ENCODE measurements at places on chromosomes 3 and 15.
A peak's percentile ranks its signal among the peaks of the same experiment; 100 is the strongest.

- no peak for DNase-seq
Observed at GRCh38 chr3:107545680-107546120, 22.9 kb downstream of the BBX start.

DNA sequence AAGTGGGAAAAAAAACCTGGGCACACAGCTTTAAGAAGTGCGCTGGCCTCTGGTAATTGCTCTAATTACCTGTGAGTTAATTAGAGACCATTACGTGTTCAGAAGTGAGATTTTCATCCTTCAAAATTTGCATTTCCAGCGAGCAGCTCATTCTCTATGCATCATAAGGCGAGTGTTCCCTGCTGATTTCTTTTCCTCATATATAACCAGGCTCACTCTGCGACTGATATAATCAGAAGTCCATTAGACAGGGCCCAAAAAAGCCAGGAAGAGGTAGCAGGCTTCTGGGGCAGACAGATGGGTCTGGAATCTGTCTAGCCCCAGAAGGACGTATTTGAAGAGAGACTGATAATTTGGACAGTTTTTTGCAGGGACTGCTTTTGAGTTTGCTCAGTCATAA, 158.7 kb downstream of the MTHFS start:
- no peak for DNase-seq

- DNase-seq = no peak
Observed at GRCh38 chr3:123138839-123139444, 62.8 kb upstream of the SEC22A start.

DNA sequence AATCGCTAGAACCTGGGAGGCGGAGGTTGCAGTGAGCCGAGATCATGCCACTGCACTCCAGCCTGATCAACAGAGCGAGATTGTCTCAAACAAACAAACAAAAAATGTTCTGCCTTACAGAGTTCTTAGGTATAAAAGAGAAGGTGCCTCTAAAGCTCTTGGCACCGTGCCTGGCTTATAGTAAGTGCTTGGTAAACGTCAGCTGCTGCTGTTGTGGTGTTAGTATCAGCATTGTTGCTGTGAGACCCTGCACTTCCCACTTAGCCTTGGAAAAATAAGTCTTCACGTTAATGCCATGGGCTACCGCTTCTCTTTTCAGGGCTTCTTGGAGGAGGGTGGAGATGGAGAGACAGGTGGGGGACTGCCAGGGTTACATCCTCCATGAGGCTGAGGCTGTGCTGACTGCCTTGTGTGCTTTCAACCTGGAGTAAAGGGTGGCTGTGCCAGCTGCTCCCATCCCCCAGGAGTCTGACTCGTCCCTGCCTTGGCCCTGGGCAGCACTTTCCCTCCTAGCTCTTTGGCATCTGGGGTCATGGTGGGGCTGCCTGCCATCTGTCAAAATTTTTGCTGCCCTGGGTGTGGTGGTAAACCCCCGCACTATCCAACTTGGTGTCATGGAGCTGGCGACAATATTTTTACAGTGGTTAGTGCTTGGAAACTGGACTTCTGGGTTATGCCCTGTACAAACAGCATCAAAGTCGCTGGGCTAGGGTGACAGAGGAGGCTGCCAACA, 17.8 kb downstream of the FLNB start:
- DNase-seq = no peak

DNA sequence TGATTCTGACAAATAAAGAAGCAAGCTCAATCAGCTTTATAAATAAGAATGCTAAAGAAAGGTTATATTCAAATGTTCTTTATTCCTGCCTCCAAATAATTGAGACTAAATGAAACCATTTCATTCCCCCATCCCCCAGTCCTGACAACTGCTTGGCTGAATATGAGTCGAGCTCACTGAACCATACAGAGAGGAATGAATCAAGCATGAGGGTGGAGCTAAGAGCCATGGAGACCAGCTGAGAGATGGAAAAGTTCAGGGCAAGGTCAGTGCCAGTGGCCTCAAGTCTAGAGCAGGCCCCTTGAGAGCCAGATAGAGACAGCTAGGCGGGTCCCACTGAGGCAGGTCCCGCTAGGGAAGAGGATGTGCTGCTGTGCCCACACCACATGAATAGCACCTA, 188.7 kb upstream of the EIF1B start:
- peak; percentile 49 for DNase-seq

- DNase-seq = no peak
Observed at GRCh38 chr15:67608638-67608959, 66.1 kb downstream of the MAP2K5 start.

DNA sequence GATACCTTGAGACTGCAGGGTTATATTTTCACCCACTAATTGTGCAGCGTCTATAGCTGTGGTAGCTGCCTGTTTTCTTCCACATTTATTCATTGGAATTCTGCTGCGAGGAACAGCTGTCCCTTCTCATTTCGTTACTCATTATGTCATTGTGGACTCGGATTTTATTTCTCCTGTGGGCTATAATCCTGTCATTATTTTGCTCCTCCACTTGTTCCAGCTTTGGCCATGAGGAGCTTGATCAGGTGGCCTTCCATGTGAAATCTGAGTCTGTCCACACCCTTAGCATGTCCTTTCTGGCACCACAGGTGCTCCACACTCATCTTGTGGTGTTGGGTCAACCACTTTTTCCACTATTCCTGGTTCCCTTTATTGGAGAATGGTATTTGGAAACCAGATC, 14.8 kb downstream of the LYSMD4 start:
- DNase-seq = no peak

GRCh38 chr3:159453945-159454344, 534.7 kb upstream of the IL12A start:
- DNase-seq = no peak

GRCh38 chr15:31504462-31504839, 177.8 kb downstream of the KLF13 start:
- no peak for DNase-seq

GRCh38 chr3:144102421-144102820, 130.8 kb downstream of the DIPK2A start:
- no peak for DNase-seq

DNA sequence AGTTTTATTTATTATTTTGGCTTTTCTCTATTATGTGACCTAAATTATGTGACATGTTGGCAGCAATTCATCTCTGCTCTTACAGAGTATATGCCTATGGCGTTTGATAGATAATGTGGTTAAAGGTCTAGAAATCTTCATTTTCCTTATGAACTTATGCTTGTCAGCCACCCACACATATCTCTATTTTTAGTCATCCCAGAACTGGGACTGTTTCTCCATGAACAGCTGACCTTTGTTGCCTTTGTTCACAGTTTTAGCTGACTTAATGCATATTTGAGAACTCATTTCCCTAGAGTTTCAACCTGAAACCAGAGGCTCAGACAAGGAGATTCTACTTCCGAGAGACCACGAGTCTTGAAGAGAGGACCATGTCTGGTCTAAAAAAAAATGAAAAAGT, 176.5 kb downstream of the RAP2B start:
- DNase-seq = peak; percentile 86

- DNase-seq = no peak
Observed at GRCh38 chr15:67937153-67937761, 97.4 kb upstream of the RNU6-1 start.

GRCh38 chr3:156290924-156291271, 170.5 kb downstream of the KCNAB1 start:
- DNase-seq = no peak

GRCh38 chr3:153052096-153052460, 109.9 kb upstream of the RAP2B start:
- no peak for DNase-seq

- no peak for DNase-seq
Observed at GRCh38 chr3:120477781-120478180, 27.0 kb upstream of the FSTL1 start.

DNA sequence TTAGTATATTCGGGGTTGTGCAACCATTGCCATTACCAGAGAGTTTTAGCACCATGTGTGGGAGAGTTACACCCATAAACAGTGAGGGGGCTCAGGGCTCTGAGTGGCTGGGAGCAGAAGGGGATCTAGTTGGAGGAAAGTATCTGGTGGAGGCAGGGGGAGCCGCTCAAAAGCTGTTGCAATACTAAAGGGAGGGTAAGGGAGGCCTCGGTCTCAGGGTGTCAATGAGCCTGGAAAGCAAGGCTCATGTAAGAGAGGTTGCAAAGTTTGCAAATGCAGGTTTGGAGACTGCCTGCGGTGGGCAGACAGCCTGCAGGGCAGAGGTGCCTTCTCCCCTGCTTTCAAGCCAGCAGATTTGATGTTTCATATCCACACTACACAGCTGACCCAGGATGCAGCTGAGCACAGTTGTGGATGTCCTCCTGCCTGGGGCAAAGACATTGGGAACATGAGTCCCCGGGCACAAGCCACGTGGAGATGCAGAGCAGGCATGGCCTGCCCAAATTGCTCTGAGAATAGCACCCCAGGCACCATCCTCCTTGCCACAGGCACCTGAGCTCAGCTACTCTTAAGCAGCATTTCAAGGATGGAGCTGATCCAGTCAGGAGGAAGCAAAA, 181.4 kb downstream of the TLE3 start:
- no peak for DNase-seq

DNA sequence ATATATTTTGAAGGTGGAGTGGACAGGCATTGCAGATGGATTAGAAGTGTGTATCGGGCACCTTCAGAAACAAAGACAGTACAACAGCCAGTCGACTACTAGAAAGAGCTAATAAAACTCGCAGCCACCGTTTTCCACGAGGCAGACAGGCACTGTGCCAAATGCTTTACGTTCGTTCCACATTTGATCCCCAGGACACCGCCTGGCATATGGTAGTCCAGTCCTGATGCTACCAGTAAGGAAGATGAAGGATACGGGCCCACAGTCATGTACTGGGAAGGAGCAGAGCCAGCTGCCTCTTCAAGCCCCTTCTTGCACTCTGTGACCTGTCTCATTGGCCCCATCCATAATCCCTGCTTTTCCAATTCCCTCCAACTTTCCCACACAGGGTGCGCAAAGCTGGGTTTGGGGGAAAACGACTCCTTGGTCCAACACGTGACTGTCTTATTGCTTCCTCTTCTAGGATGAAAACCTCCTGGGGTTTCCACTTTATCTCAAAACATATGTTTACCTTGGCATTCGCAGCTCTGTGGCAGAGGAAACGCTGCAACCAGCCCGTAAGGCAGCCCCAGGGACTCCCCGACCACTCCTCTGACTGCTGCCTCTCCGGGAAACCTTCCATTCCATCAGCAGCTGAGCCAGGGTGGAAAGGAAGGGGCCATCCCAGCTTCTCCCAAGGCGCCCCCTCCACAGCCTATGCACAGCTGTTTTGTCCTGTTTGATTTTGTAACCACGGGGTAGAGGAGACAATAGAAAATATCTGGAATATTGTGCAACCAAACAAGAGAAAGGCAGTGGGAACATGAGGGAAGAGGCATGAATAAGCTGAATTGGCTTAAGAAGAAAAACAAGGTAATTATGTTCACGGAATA, 107.4 kb downstream of the ADAMTS17 start:
- no peak for DNase-seq

DNA sequence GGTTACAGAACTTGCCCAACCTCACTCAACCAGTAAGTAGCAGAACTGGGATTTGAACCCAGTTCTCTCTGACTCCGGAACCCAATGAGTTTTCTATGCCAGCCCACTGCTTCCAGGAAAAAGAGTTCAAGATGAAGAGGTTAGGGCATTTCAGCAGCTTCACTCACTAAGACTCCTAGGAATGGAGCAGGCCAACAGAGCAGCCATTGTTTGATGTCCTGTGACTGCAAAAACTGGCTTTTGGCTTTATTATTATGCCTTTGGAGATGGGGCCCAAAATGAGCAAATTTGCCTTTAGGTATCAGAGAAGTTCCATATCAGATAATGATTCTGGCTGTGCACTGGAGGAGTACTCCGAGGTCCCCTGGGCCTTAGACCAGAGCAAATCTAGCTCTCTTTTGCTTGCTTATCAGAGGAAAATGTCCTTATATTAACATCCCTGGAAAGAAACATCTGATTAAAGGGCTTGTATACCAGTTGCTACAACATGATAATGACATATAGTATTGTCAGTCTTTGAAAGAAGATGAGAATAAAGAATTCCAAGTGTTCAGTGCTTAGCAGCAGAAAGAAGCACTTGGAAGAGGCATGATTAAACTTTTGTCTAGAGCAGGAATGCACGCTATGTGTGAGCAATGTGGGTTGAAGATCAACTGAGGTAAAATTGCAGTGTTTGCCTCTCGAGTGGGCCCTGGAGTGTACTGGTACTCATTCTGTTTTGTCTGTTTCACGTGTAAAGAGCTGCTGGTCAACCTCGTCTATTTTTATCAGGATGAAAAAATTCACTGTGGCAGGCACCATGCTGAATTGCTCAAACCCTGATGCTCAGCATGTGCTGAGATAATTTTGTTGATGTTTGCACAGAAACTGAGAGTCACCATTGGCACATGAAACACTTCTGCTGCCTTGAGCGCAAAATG, 21.8 kb upstream of the KLHL24 start:
- DNase-seq = peak; percentile 86

DNA sequence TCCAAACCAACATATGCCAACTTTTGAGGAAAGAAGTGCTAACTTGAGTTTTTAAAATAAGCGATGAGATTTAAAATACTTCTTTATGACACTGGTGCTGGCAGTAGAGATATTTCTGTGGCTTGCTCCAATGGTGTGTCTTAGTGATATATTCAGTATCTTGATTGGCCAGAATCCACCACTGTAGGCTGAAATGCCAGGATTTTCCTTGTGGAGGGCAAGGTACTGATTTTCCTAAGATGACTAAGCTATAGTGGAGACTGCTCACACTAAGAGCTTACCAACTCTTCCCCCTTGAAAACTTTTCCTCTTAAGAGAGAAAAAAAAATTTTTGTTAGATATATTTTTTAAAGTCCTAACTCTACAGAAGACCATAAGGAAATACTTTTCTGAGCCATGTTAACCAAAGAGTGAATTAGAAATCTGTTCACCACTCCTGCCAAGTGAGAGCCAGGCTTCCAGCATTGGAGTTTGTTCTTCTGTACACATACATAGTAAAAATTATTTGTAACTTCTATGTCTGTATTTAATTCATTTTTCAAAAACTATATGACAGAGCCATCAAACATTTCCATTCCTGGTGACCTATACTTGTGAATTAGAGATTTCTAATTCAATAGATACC, 109.1 kb downstream of the PPP2R3A start:
- DNase-seq = no peak

DNA sequence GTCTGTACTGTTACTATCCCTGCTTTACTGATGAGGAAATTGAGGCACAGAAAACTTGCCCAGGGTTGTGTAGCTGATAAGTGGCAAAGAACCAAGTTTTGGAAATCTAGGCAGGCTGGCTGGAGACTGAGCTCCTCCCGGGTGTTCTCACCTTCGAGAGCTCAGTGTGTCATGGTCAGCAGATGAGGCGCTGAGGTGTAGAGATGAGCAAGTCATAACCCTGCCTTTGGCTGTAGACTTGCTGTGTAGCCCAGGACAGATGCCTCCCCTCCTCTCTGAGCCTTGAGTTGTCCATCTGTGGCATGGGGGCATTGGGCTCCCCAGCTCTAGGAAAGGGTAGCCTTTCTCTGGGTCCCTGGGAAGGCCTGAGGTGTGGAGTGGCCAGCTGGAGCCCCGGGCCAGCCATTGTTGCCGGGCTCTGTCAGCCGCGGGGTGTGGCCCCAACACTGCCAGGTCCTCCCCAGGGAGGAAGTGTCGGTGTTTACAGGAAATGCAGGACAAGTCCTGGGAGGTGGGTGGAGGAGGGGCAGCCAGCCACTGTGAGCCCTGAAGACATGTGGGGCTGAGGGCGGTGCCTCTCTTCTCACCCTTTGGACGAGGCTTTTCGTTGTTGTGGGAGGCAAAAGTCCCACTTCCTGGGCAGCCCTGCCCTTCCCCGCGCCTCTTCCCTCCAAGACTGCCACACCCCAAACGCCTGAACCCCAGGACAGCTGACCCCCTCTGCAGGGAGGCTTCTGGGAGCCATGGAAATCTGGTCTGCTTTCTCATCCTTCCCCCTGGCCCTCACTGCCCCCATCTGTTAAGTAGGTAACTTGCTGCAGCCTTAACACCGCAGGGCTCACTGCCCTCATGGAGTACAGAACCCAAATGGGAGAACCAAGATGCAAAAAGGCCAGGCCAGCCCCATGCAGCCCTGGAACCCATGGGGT, 29.1 kb downstream of the FGD5 start:
- no peak for DNase-seq

Measured in foreskin melanocyte (primary cell).